ENCODE measurements at places on chromosomes 2 and 18.

DNA sequence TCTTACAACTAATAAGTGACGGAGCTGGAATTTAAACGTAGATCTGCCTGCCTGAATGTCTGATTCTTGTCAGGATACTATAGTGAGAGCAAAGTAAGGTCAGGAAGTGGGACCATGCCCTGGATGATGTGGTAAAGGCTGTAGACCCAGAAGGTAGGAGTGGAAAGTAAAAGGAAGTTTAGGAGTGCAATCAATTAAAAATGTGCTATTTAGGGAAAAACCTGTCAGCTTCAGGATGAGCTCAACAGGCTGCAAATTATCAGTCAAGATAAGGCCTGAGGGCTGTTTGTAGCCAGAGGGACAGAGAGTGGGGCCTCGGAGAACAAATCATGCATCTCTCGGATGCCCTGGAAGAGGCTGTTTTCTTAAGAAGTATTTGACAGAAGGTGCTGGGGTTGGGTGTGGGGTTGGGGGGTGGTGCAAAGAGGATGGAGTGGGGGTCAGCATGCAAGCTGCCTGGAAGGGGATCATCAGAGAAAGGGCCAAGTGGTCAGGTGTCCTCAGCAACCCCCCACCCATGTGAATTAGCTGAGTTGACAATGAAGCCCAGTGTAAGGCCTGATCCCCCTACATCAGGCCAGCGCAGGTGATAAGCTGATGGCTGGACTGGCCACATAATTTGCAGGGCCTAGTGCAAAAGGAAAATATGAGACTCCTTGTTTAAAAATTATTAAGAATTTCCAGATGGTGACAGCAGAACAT, 53.2 kb upstream of the MAPRE3 start:
- DNase-seq, result no peak

DNA sequence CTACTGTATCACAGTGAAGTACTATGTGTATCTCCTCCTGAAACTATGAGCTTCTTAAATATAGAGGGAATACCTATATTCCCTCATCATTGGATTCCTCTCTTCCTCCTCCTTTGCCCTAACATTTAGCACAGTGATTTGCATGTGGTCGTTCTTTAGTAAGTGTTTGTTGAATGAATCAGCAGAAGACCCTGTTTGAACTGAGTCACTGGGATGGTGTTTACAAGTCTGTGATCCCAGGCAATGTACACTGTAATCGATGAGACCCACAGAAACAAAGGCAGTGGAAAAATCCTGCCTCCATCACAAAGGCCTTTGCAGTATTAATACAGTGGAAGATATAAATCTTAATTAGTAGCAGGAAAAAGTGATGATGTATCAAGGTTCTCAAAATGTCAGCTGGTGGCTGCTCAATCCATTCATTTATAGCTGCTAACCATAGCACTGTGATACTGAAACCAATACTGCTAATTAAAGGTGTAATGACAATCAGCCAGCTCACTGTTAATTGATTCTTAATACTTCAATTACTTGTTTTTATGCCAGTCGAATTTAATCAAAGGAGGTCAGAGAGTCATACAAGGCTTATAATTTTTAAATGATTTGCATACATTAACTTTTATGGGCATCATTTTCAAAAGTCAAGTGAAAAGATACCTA, 20.8 kb upstream of the MYO3B start:
- DNase-seq, result no peak

DNA sequence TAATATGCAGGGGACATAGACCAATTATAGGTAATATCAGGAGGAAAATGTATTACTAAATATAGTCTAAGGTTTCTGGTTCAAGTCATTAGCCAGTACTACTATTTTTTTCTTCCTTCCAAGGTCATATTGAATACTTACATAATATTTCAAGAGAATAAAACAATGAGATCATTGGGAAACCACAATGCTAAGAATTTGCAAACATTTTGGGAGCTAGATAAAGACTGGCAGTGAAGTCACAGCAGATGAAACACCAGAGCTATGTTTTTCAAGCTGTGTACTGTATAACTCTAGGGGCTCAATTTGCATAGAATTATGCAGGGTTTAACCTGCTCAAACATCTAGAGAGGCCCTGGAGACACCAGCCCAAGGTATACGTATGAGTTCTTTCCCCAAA, 80.5 kb upstream of the KCNH7 start:
- DNase-seq, result no peak

GRCh38 chr2:27771202-27771547, 344 bp upstream of the MRPL33 start:
- no peak for DNase-seq

GRCh38 chr18:46759890-46760289, 3.0 kb upstream of the ST8SIA5 start:
- DNase-seq, result peak; percentile 29

DNA sequence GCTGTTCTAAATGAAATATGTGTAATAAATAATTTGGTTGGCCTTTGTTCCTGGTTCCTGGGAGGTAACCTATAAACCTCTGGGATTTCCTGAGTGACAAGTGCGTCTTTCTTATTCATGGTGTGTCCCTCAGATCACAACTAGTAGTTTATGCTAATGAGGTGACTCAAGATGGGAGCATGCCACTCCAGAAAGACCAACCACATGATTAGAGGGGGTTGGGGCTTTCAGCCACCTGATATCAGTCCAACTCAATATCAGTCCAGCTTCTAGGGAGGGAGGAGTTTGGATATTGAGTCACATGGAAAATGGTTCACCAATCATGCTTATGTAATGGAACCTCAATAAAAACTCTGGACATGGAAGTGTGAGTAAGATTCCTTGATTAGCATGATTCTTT, 96.6 kb downstream of the QPCT start:
- DNase-seq, result no peak
